Hepatocyte (in vitro differentiated cells): ENCODE measurements at places on chromosomes 11 and 22. TPM values are rescaled to one million over a fixed set of nuclear protein-coding genes. Genes with fewer than 3 reads are reported as not detected.

Gene PACSIN3
- total RNA-seq, result 35.2 and 53.7 TPM in 2 replicates

Gene MS4A6E
- not detected in 2 replicates for total RNA-seq

Gene TNNI2
- 0.73 and 2.4 TPM in 2 replicates for total RNA-seq

Gene CLMP
- total RNA-seq, result 59.4 and 75.1 TPM in 2 replicates

Gene NPAT
- total RNA-seq, result 12.0 and 14.3 TPM in 2 replicates

Gene UPK3A
- 14.4 and 14.9 TPM in 2 replicates for total RNA-seq

Gene HEPHL1
- total RNA-seq, result 0.07 TPM in 1 of 2 replicates, not detected in the other

Gene PKDREJ
- 0.16 TPM in 1 of 2 replicates, not detected in the other for total RNA-seq

Gene FXYD2
- 72.7 and 100 TPM in 2 replicates for total RNA-seq

- no peak overlapping the region for H3K27ac ChIP-seq
- DNase-seq, result no peak
- no peaks in the 10 kb centered on the region for H3K4me1 ChIP-seq
- no peaks in the 10 kb centered on the region for H3K36me3 ChIP-seq
- no peaks in the 10 kb centered on the region for H3K27me3 ChIP-seq
- H3K4me3 ChIP-seq, result no peak overlapping the region
Measured at GRCh38 chr11:115925568-115926090, 421.4 kb upstream of the CADM1 start.

DNA sequence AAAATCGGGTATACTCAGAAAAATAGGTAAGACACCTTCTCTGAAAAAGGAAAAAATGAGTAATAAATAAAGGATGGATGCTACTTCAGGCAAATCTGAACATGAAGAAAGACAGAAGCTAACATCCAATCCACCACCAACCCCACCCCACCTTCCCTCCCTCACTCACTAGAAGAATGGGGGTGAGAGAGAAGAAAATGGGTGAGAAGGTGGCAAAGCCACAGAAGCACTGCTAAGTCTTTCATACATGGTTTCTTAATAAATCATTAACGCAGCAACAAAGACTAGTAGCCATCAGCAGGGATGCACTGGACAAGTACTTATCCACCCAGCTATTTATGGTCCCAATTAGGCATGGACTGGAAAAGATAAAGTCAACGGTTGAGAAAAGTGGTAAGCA, 5.9 kb downstream of the FHIP1B start:
- H3K27ac ChIP-seq, result peak overlapping the region; percentile 88
- H3K4me1 ChIP-seq, result peaks cover 18% of the 10 kb centered on the region
- H3K4me3 ChIP-seq, result no peak overlapping the region
- DNase-seq, result no peak
- no peaks in the 10 kb centered on the region for H3K27me3 ChIP-seq
- H3K36me3 ChIP-seq, result no peaks in the 10 kb centered on the region

DNA sequence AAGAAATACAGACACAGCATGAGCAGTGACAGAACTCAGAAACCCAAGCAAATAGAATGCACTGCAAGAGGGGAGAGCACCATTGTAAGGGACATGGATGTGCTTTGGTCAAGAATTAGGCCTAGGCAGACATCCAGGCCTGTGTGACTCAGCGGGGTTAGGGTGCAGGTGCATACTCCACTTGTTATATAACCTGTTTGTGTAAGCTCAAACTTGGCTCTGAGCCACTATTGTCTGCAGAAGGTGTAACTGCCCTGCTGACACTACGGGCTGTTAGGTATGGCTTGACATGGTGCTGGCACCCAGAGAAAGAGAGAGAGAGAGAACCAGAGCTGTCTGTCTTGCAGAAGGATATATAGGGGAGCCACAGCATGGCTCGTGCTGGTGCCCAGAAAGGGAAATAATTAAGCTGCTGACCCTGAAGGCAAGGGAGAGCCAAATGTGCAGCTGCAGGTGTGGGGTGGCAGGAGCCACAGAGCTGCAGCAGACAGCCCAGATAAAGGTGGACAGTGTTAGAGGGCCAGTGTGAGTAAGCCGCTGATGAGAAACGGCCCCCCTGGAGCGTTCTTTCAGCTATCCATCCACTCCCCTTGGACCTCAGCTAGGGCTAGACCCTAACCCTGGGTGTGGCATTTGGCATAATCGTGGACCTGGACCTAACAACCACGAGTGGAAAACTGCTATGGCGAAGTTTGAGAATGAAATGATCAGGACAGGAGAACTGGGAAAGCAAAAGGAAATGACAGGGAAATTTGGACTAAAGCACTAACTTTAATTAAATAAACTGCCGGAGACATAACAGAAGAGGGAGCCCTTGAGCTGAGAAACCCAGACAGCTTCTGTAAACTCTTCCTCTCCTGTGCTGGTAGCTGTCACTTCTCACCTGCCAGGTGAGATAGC, 253.0 kb upstream of the CCDC179 start:
- no peaks in the 10 kb centered on the region for H3K27me3 ChIP-seq
- H3K36me3 ChIP-seq, result no peaks in the 10 kb centered on the region
- H3K4me1 ChIP-seq, result no peaks in the 10 kb centered on the region
- DNase-seq, result peak; percentile 76

GRCh38 chr11:127737499-127737898, 736.9 kb upstream of the KIRREL3 start:
- H3K4me1 ChIP-seq, result no peaks in the 10 kb centered on the region
- H3K36me3 ChIP-seq, result no peaks in the 10 kb centered on the region
- no peak overlapping the region for H3K27ac ChIP-seq
- H3K27me3 ChIP-seq, result no peaks in the 10 kb centered on the region
- no peak overlapping the region for H3K4me3 ChIP-seq

- no peak overlapping the region for H3K27ac ChIP-seq
- H3K4me3 ChIP-seq, result no peak overlapping the region
- no peaks in the 10 kb centered on the region for H3K36me3 ChIP-seq
- DNase-seq, result no peak
Measured at GRCh38 chr11:10502770-10503169, 38.2 kb downstream of the RNF141 start.

DNA sequence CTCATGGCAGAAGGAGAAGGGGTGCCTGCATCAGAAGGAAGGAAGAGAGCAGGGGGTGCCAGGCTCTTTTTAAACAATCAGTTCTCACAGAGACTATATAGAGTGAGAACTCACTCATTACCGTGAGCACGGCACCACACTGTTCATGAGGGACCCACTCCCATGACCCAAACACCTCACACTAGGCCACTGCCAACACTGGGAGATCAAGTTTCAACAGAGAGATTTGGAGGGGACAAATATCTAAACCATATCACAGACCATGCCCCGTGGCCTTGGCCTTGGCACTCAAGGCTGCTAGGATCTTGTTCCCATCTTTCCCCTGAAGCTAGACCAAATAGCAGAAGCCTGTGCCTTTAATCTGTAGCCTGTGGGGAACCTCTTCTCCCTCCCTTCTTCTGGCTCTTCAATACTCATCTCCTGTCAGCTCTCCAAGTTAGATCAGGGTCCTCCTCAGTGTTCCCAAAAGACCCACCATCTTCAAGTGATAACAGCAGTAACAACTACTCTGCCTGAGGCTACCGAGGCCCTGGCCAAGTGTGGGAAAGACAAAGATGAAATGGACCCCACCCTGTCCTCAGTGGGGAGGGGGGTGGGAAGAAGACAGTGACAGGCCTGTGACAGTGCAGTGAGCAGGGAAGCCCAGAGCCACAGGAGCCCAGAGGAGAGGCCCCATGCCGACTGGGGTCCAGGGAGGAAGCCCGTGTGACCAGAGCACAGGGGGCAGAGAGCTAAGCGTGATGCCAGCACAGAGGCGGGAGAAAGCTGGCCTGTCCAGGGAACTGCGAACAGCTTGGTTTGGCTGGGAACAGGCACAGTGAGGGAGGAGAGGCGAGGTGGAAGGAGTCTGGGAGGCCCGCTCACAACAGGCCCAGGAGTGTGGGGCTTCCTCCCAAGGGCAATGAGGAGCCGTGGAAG, 72.6 kb downstream of the MYO7A start:
- no peak overlapping the region for H3K4me3 ChIP-seq
- H3K27me3 ChIP-seq, result no peaks in the 10 kb centered on the region
- no peak overlapping the region for H3K27ac ChIP-seq

DNA sequence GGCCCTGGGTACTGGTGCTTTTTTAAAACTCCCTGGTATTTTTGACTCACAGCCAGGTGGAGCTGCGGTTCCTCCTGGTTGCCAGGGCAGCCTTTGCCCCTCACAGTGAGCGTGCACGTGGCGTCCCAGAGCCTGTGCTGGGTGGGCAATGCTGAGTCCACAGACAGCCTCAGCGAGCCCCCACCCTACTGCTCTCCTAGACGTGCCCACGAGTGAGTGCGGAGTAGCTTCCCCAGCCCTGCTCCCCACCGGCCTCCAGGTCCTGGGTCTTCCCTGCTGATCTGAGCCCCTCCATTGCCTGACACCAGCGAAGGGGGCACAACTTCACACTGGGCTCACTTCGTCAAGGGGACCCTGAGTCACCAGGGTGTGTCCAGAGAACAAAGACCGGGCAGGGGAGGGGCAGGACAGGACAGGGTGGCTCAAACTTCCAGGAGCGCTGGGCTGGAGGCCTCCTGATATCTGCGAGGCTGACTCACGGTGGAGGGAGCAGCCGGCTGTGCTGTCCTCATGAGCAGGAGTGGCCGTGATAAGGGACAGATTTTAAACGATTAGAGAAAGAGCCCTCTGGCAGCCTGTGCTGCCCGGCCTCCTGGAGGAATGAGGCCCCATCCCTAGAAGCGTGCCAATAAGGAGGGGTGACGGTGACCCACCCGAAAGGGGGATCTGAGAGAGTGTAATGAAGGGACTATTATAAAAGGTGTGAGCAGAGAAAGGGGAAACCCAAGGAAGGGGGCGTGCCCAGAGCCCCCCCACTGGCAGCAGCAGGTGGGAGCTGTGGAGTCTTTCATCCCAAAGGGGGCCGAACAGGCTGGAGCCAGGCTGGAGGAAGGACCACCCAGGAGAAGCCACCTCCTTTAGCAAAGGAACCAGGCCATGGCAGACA, 129.3 kb upstream of the FGF3 start:
- H3K27me3 ChIP-seq, result no peaks in the 10 kb centered on the region
- DNase-seq, result peak; percentile 89
- H3K4me1 ChIP-seq, result peaks cover 22% of the 10 kb centered on the region
- no peak overlapping the region for H3K4me3 ChIP-seq
- H3K27ac ChIP-seq, result peak overlapping the region; percentile 95
- no peaks in the 10 kb centered on the region for H3K36me3 ChIP-seq

GRCh38 chr11:100827934-100828661, 141.0 kb downstream of the ARHGAP42 start:
- no peaks in the 10 kb centered on the region for H3K27me3 ChIP-seq
- DNase-seq, result peak; percentile 68
- H3K27ac ChIP-seq, result peak overlapping the region; percentile 47
- no peaks in the 10 kb centered on the region for H3K36me3 ChIP-seq

DNA sequence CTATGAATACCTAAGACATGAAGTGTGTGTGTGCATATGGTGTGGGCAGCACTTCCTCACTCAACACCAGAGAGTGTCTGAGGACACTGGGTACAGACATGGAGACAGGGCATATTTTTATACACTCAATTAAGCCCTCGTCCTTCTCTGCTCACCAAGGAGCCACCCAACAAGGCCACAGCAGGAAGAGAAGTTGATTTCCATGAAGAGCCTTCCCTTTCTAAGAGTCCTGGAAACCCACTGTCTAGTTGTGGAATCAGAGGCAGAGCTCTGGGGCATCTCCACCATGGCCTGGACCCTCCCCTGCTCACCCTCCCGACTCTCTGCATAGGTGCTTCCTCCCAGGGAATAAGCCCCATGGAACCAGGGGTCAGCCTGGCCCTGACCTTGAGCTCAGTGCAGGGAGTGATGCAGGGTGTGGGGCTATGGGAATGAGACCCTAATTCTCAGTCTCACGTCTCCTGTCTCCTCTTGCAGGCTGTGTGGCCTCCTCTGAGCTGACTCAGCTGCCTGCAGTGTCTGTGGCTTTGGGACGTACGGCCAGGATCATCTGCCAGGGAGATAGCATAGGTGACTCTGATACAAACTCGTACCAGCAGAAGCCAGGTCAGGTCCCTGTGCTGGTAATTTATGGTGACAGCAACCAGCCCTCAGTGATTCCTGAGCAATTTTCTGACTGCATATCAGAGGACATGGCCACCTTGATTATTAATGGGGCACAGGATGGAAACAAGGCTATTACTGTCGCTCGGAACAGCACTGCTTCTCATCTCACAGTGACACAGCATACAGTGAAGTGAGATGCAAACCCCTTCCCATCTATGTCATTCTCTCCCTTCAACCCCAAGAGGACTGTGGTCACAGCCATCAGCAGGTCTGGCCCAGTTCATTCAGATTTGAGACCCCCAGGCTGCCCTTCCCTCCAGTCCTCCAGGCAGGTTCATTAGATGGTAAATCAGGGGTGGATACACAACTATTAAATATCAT, 14.6 kb upstream of the IGLL5 start:
- no peaks in the 10 kb centered on the region for H3K36me3 ChIP-seq
- H3K4me1 ChIP-seq, result no peaks in the 10 kb centered on the region
- no peak overlapping the region for H3K4me3 ChIP-seq
- no peak overlapping the region for H3K27ac ChIP-seq

- DNase-seq, result no peak
- H3K4me3 ChIP-seq, result no peak overlapping the region
- no peaks in the 10 kb centered on the region for H3K27me3 ChIP-seq
- no peak overlapping the region for H3K27ac ChIP-seq
- H3K4me1 ChIP-seq, result peaks cover 23% of the 10 kb centered on the region
Measured at GRCh38 chr11:100734743-100735527, 47.8 kb downstream of the ARHGAP42 start.
